HTR-8/SVneo (cell line): ENCODE measurements at places on chromosomes 5 and 9.

GRCh38 chr9:129476821-129477611 is 143.9 kb downstream of the C9orf50 start:
- no peak for DNase-seq

GRCh38 chr5:174911118-174911517 is 186.7 kb downstream of the MSX2 start:
- DNase-seq, result no peak

DNA sequence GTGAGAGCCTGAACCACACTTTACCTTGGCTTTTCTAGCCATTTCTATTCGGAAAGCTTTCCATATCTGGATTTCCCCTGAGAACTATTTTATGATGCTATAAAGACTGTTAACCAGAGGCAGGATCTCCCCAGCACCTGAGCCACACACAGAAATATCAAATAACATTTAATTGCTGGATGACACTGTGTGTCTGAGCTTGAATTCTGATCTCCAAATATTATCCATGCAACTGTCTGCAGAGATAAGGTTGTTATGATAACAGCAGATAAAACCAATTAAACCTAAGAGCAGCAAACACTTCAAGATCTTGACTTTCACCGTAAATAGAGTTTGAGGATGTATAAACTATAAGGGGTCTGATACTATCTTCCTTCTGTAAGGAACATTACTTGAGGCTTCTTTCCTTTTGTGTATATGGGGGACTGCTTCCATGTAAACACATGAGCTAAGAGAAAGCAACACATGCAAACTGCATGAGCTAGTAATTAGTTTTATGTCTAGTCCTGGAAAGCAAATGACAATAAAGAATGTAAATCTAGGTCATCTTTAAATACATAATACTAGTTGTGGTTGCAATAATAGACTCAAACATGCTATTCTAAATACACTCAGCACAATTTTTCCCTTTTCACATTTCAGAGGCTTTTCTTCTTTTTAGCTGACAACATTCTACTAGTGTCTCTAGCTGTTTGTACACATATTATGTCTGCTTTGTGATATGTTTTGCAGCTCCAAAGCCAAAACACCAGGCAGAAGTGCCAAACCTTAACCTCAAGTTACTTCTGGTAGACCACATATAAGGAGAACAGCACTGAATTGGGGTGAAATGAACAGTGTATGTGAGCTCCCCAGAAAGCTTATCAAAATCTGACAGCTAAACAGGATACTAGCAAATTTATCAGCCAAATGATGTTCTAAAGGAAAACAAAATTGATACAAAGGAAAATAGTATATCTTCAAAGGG is 136.5 kb downstream of the EFNA5 start:
- no peak for DNase-seq

GRCh38 chr5:36938129-36938528 is 61.6 kb downstream of the NIPBL start:
- no peak for DNase-seq

DNA sequence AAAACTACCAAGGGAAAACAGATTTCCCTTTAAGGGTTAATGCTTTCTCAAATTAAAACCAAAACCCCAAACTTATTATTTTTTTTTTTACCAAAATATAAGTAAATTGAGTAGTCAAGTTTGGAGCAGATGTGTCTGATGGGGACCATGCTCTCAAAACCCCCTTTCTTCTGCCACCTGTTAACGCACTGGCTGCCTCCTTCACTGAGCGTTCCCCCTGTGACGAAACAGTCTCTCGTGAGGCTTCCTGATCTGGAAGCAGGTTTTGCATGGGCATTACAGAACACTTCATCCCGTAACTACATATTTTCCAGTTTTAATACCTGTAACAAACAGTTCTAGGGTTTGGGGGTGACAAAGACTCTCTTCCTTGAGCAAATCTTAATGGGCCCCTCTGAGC is 59.4 kb downstream of the ANKH start:
- no peak for DNase-seq
